ENCODE measurements at places on chromosomes 13 and 19. TPM values are rescaled to one million over a fixed set of nuclear protein-coding genes. Genes with fewer than 3 reads are reported as not detected.

The CCDC70 gene
- polyA plus RNA-seq = not detected

- no peaks in the 10 kb centered on the region for H3K27me3 ChIP-seq
- no peak overlapping the region for H3K4me3 ChIP-seq
Measured at GRCh38 chr13:76692346-76692745, 193.9 kb downstream of the KCTD12 start.

DNA sequence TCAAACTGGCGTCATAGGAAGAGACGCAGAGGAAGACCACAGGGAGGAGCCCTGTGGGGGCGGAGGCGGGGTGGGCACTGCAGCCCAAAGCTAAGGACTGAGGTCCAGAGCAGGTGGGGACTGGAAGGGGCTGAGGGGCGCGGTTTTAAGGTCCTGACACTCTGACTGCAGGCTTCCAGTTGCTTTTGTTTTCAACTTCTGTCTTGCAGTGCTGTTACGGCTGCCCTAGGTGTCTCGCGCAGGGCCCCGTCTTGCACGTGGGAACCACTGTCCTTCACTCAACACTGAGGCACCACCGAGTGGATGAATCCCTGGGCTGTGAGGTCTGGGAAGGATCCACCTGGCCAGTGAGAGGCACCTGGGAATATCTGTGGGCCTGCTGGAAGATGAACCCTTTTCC is 76.0 kb downstream of the TEX29 start:
- DNase-seq = no peak
- no peak overlapping the region for H3K4me3 ChIP-seq
- no peak overlapping the region for H3K27ac ChIP-seq
- H3K27me3 ChIP-seq = no peaks in the 10 kb centered on the region
- no peaks in the 10 kb centered on the region for H3K4me1 ChIP-seq

The KRTDAP gene
- polyA plus RNA-seq = not detected

All from CD4-positive, alpha-beta memory T cell (primary cell).